A549 treated with Hydrocortisone at 1 μM for 4 hours (cell line): ENCODE measurements at places on chromosomes 3 and 15. TPM values are rescaled to one million over a fixed set of nuclear protein-coding genes. Genes with fewer than 3 reads are reported as not detected.

The GRAMD1C gene
- 0.30 to 1.1 TPM (median 0.63 TPM) in 5 replicates for total RNA-seq

The NAALADL2 gene
- total RNA-seq = 0.10 to 0.23 TPM (median 0.18 TPM) in 3 of 5 replicates, not detected in the others

The ADAMTS17 gene
- 0.06 to 0.15 TPM (median 0.09 TPM) in 4 of 5 replicates, not detected in the other for total RNA-seq

The ZNF662 gene
- not detected in 5 replicates for total RNA-seq

The BFSP2 gene
- total RNA-seq = not detected in 5 replicates

The ADAMTS7 gene
- total RNA-seq = 7.2 to 11.0 TPM (median 8.4 TPM) in 5 replicates

The SAMMSON gene
- not detected in 5 replicates for total RNA-seq

The TMEM44 gene
- total RNA-seq = 10.2 to 12.2 TPM (median 10.9 TPM) in 5 replicates

The MGLL gene
- 65.1 to 82.5 TPM (median 70.1 TPM) in 5 replicates for total RNA-seq

The ULK3 gene
- total RNA-seq = 31.5 to 35.9 TPM (median 33.9 TPM) in 5 replicates

The APH1B gene
- total RNA-seq = 19.3 to 23.6 TPM (median 22.9 TPM) in 5 replicates

The CIDEC gene
- total RNA-seq = 61.6 to 88.8 TPM (median 71.7 TPM) in 5 replicates

The CLRN1 gene
- total RNA-seq = not detected in 5 replicates

The GUCA1C gene
- total RNA-seq = not detected in 5 replicates

The SSUH2 gene
- 0.53 to 1.2 TPM (median 1.2 TPM) in 5 replicates for total RNA-seq

The BSN gene
- 0.11 to 0.33 TPM (median 0.14 TPM) in 5 replicates for total RNA-seq

The MYRIP gene
- total RNA-seq = 0.05 TPM in 1 of 5 replicates, not detected in the others

The TIPIN gene
- 21.1 to 25.6 TPM (median 25.0 TPM) in 5 replicates for total RNA-seq

The OPA1 gene
- total RNA-seq = 25.8 to 37.9 TPM (median 26.3 TPM) in 5 replicates

The HHATL gene
- total RNA-seq = not detected in 5 replicates

The TMCO5A gene
- total RNA-seq = not detected in 5 replicates

The ROPN1 gene
- not detected in 5 replicates for total RNA-seq

The GTF2A2 gene
- 148 to 190 TPM (median 177 TPM) in 5 replicates for total RNA-seq

The GP5 gene
- total RNA-seq = not detected in 5 replicates

The THAP10 gene
- 3.9 to 5.4 TPM (median 4.7 TPM) in 5 replicates for total RNA-seq

The THOC7 gene
- 56.5 to 68.8 TPM (median 61.5 TPM) in 5 replicates for total RNA-seq

The CLDN11 gene
- 0.09 to 0.25 TPM (median 0.18 TPM) in 5 replicates for total RNA-seq

The BLM gene
- 12.2 to 15.2 TPM (median 12.5 TPM) in 5 replicates for total RNA-seq

The TGM5 gene
- not detected in 5 replicates for total RNA-seq

The SLC28A2 gene
- total RNA-seq = not detected in 5 replicates

The SLC38A3 gene
- total RNA-seq = 0.10 to 0.12 TPM (median 0.12 TPM) in 3 of 5 replicates, not detected in the others
